ENCODE measurements at places on chromosomes 7 and 10.
A peak's percentile ranks its signal among the peaks of the same experiment; 100 is the strongest.

DNA sequence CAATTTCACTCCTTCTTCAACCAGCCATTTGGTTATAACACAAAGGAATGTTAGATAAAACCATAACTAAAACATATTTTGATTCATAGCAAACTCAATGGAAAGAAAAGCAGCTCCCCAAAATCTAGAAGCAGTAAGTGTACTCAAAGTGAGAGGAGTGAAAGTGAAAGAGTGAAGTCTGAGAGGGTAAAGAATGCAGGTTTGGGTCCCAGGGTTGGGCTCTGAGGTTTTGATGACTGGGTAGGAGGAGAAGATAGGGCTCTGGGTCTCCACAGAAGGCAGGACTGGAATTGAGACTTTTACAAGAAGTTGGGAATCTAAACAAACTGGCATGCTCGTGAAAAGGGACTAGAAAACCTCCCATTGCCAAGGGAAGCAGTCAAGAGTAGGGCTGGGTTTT is 85.4 kb upstream of the RSU1 start:
- DNase-seq, result peak; percentile 57

DNA sequence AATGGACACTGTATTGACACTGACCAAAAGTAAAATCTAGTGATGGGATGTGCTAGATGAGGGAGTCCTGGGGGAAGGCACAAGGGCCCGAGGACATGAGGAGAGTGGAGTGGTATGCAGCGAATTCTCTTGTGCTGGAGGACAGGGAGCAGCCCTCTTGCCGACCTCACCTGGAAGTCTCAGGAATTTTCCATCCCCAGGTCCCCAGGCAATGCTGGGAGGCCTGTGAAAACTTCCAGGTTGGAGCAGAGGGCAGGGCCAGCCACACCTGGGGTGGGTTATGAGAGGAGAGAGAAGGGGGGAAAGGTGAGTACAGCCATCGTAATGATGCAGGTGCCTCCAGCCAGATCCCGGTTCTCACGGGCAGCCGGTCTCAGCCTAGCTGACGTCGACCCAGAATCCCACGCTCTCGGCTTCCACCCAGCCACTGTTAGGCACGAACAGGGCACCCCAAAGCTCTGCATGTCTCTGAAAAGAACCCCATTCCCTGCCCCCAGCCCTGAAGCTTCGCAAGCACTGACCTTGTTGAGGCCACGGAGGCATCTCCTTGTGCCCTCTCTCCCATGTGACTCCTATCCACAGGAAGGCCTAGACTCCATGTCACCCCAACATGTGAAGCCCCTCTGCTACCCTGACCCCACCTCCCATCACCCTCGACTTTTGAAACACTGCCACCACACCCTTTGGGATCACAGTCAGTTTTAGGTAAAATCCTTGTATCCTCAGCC is 239.7 kb upstream of the MYO3A start:
- no peak for DNase-seq

DNA sequence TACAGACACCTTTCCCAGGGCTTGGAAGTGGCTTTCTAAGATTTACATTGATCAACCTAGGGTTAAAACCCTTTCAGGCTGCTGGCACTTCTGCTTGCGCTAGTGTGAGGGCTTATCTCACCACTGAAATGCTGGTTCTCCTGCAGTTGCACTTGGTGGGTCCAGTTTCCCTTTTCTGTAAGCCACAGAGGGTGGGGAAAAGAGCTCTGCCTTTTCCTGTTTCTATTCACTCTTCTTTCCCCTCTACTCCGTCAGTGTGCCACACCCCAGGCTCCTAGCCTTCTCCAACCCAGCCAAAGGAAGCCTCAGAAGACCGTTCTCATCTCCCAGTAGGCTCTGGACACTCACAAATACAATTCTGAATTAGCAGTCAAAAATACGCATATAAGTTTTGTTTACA is 19.0 kb upstream of the CAPZA2 start:
- no peak for DNase-seq

GRCh38 chr10:132107949-132108877 is 42.5 kb downstream of the JAKMIP3 start:
- DNase-seq, result no peak

- DNase-seq, result no peak
Observed at GRCh38 chr10:10010397-10010796, 1007.3 kb upstream of the CELF2 start.

DNA sequence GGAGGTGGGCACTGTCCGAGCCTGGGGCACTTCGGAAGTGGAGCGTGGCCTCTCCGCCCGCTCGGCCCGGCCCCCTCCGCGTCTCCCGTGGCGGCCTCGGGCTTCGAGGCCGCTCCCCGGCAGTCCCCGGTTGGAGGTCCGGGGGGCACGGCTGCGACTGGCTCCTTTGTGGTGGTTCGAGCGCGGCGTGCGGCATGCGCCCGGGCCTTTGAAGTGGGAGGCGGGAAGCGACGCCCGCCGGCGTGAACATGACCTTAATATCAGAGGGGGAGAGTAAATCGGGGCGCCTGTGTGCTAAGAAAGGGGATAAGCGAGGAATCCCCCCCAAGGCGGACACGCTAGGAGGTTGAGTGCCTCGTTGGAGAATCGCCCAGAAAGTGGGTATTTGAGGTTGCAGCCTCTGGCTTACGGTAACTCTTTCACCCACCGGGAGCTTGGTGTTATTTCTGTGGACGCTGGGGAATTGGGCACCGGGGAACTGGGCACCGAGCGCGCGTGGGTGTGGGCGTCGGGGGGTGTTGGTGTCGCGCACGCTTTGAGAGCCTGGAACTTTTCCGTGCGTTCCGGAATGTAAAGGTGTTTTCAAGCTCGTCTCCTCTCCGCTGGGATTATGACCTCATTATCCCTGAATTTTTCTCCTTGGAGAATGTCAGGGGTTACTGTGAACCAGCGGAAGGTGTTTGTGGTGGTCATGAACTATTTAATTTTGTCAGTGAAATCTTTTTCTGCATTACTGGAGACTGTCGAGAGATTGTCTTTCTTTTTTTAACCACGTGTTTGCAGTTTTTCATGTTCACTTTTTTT is 660 bp downstream of the SUV39H2 start:
- DNase-seq, result peak; percentile 30

DNA sequence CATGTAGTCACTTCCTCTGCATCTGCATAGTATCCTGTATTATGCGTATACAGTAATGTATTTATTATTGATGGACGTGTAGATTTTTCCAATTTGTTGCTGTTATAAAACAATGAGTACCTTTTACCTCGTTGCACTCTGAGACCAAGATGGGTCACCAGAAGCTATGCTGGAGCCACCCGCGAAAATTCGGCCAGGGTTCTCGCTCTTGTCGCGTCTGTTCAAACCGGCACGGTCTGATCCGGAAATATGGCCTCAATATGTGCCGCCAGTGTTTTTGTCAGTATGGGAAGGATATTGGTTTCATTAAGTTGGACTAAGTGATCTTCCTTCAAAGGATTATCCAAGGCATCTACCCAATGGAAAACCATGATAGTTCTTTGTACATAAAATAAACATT is 1.0 kb downstream of the PSMC2 start:
- DNase-seq, result peak; percentile 25

DNA sequence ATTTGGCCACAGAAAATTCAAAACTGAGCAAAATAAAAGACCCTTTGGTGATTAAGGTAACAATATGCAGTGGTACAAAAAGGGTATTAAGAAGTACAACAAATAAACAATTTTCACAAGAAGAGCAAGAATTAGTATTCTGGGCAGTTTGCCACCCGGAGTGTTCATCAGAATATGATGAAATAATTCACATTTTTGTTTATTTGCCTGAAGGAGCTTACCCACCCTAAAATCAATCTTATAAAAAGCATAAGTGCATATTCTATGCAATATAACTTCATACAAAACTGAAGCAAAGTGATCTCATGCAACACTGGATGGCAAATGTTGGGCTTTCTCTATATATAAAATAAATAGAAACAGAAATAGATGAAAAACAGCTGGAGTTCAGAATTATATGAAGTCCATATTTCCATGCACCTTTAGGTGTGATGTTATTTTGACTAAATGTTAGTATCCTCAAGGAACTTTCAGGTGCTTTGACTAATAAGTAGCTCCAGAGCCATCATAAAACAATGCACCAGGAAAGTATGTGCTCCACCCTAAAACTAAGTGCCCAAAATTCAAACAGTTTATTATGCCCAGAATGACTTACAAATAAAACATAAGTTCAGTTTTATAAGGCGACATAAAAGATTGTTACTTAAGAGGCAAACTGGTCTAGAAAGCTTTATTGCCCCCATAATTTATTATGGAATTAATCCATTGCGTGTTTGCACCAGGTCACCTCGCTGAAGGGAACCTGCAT is 474.3 kb downstream of the SEMA3D start:
- DNase-seq, result no peak

DNA sequence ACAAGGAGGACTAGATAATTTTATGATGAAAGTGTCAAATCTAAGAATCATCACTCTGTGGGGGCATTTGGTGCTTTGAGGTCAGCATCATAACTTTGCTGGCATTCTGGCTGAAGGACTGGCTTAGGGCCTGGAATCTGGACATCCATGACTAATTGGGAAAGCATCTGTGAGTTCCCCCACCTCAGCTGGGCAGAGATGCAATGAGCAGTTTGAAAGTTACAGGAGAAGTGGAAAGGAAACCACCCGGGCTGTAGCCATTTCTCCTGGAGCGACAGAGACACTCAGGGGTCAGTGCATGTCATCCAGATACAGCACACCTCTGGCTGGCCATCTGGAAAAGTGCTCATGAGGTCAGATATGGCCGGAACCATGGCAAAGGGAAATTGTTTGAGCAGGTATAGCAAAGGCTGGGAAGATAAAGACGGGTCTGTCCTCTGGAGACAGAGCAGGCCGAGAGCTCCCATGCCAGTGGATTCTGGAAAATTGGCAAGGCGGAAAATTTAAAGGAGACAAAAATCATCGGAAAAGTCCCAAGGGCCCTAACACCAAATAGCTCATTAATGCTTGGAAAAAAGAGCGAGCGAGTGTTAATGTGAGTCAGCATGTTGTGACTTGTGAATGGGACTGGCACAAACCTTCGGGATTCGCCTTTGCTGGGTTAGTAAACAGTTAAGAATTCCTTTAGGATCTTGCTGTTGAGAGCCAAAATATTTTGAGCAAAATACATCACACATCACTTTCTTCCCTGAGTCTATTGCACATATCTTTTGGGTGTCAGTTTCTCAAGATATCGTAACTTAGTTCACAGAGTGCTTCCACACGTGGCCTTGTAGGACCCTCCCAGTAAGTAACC is 188.4 kb upstream of the AGK start:
- no peak for DNase-seq

GRCh38 chr7:24828891-24829661 is 71.8 kb upstream of the GSDME start:
- no peak for DNase-seq

GRCh38 chr7:151146761-151147160 is 20.7 kb downstream of the GBX1 start:
- no peak for DNase-seq

GRCh38 chr10:72704117-72704516 is 12.2 kb downstream of the MCU start:
- no peak for DNase-seq

- peak; percentile 93 for DNase-seq
Observed at GRCh38 chr7:98251601-98252424, at the start of gene TECPR1. Gene TECPR1, minus strand, starts transcription at chr7:98252232. Its CDS starts 6,086 bp downstream, at chr7:98246146.

DNA sequence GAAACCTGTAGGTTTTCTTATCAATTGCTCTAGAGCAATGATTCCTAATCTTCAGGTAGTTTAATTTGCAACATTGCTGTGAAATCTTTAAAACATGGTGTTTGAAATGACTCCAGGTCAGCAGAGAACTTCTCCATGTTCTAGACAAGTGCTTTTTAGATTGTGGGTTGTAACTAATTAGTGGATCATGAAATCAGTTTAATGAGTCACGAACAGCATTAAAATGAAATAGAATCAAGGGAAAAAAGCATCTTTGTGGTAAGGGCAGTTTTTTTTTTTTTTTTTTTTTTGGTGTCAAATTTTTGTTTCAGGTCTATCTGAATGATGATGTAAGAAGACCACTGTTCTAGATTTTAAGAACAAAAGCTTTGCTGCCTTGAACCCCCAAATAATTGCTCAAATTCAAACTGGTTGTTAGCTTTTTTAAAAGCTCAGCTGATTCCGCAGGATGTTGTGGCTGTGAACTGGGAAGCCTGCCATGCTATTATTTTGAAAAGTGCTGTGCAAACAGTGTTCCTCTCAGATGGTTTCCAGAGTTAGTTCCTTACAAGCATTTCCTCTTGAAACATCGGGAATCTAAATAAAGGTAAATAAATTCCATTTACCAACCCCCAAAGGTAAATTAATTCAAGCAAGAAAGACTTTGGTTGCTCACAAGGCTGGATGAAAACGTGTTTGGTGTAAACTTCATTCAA is 13.1 kb upstream of the PDK4 start:
- no peak for DNase-seq

DNA sequence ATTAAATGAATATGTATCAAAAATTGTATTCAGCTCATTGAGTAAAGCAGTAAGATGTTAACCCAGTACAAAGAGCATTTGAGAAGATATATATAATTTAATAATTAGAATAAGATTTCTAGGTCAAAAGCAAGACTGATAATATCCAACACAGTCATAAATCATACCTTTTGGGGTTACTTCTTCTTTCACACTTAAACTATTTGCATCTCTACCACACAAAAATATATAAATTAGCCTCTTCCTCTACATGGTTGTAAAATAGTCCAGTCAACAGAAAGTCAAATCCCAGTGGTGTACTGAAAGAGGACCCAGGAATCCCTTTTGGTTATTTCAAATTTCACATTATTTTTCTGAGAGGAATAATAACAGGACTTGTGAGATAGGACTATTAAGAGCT is 204.6 kb upstream of the INHBA start:
- DNase-seq, result no peak

GRCh38 chr7:87413951-87414793 is 61.3 kb downstream of the ABCB4 start:
- no peak for DNase-seq

- DNase-seq, result no peak
Observed at GRCh38 chr7:116159711-116160110, 50.6 kb upstream of the TES start.

DNA sequence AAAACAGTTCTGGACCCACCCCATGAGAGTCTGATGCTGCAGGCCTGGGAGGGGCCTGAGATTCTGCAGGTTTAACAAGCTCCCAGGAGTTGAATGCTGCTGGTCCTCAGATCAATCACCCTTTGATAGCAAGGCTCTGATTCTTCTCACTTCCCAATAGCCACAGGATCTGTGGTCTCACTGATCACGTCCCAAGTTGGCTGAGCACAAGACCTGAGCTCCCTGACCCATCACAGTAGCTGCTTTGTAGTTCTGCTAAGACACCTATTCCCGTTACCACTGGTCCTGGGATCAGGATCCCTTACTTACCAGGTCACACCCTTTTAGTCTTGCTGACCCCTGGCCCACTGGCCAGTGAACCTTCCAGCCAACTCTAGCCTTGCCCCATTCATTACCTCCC is 372.8 kb downstream of the PHTF2 start:
- no peak for DNase-seq

DNA sequence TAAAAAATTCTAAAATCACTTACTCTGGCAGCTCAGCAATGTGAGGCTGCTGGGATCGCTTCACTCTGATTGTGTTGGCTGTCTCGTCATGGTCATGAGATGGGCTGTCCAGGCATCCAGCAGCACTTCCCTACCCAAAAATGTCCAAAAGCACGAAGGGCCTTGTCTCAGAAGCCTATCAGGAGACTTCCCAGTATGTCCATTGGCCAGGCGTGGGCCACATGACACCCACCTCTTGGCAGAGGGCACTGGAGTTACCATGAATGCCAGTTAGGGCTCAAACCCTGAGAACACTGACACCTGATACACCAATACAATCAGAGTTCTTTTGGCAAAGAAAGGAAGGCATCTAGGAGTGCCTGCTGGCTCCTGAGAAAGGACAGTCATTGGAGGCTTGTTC is 27.0 kb upstream of the GLI3 start:
- no peak for DNase-seq

GRCh38 chr10:78415111-78415510 is 381.4 kb downstream of the RPS24 start:
- no peak for DNase-seq

All from activated CD4-positive, alpha-beta T cell treated with anti-CD3 and anti-CD28 coated beads, Interleukin-2, amount 50 U/mL, for 16 hours (primary cell).